A549 (cell line): ENCODE measurements at places on chromosomes 4 and X. TPM values are rescaled to one million over a fixed set of nuclear protein-coding genes. Genes with fewer than 3 reads are reported as not detected.

The EGFL6 gene
- not detected in 3 replicates for polyA plus RNA-seq

The PPEF1 gene
- polyA plus RNA-seq = 1.0 to 1.1 TPM (median 1.0 TPM) in 3 replicates

The HGFAC gene
- polyA plus RNA-seq = 0.20 to 0.25 TPM (median 0.24 TPM) in 3 replicates

The SOWAHB gene
- 0.03 to 0.08 TPM (median 0.04 TPM) in 3 replicates for polyA plus RNA-seq

The CPZ gene
- polyA plus RNA-seq = 0.09 to 0.33 TPM (median 0.21 TPM) in 3 replicates

The CT45A3 gene
- polyA plus RNA-seq = not detected in 3 replicates

The GNRHR gene
- not detected in 3 replicates for polyA plus RNA-seq

The PRR32 gene
- polyA plus RNA-seq = not detected in 3 replicates

The MTHFD2L gene
- polyA plus RNA-seq = 6.3 to 9.0 TPM (median 8.5 TPM) in 3 replicates

The STPG2 gene
- polyA plus RNA-seq = not detected in 3 replicates

The PABPC5 gene
- polyA plus RNA-seq = not detected in 3 replicates

DNA sequence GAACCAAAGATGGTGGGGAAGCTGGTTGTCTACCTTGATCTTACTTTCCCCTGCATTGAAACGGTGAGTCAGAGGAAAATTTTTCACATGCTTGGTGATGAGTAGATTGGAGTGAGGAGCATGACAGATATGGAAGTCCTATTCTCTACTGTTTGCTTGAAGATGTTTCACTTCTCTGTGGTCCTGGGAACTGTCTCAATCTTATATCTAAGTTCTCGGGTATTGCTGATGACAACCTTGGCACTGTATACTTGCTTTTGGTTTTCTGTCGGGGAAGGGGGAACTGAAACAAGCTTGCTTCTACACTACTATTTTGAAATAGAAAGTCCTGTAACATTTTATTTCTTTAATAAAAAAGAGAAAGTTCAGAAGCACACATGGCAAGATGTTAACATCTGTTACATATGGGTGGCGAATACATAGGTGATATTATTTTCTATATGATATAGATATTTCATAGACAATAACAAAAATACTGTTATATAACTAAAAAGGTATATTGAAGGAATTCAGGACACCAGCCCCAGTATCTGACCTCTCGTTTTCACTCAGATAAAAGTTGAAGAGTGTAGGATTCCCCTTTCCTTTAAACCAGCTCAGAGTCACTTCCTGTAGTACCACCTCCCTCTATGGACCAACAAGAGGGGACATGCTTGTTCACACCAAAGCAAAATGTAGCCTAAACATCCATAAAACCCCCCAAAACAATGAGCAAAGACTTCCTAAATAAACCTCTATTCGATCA, 88.8 kb downstream of the FMR1NB start:
- no peak for DNase-seq

- DNase-seq = peak; percentile 70
These were observed at the start of gene MAP3K15 for GRCh38 chrX:19514791-19515614. Gene MAP3K15, minus strand, starts transcription at chrX:19515508. Its CDS starts 247 bp downstream, at chrX:19515261.

DNA sequence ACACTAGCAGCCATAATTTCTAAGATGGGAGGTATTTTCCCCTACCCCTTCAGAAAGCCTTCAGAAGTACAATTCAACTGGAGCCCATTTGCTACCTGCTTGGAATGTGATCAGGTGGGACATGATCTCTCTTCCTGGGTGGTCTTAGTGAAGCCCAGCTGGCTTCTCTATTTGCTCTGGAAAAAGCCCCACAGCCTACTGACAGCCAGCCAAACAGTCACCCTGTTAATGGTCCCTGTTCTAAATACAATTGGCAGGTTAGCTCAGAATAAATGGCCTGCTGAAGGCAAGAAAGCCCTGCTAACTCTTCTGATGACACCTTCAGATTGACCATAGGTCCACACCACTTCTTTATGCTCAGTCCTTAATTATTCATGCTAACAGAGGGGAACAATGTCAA, 39.9 kb downstream of the HS6ST2 start:
- no peak for DNase-seq

GRCh38 chrX:50941638-50942037, 31.1 kb downstream of the BMP15 start:
- peak; percentile 0 for DNase-seq

DNA sequence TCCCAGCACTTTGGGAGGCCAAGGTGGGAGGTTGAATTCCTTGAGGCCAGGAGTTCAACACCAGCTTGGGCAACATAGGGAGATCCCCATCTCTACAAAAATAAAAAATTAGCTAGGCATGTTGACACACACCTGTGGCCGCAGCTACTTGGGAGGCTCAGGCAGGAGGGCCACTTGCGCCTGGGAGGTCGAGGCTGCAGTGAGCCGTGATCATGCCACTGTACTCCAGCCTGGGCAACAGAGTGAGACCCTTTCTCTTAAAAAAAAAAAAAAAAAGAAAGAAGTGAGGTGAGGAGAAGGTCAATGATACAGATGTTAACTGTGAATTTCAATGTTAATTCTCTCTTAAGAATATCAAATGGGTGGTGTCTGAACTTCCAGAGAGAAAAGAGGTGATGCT, 15.1 kb upstream of the AP1S2 start:
- DNase-seq = no peak

DNA sequence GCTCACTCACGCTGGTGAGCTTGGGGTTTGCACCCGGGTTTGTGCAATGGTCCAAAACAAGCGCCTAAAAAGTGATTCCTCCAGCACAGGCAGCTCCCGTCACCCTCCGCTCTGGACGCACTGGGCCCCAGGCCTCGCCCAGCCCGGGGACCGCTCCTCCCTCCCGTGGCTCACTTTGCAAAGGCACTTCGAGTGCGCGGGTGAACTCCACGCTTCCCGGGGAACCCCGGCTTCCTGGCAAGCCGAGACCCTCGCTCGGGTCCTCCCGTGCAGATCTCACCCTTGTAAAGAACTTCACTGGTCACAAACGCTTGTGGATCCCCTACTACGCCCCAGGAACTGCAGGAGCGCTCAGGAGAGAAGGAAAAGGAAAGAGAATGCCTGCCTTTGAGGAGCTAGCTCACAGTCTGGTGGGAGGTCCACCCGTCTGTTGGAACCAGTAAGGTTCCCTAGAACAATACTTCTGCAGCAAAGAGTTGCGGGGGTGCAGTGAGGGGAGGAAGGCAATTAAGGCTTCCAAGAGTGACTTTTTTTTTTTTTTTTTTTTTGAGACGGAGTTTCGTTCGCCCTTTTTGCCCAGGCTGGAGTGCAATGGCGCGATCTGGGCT, at the start of gene CTPS2:
CTPS2 (minus strand) TSS at position 122 of the 608 bp plus-strand sequence. CDS start 9,767 bp downstream, outside the sequence.
- peak; percentile 69 for DNase-seq

DNA sequence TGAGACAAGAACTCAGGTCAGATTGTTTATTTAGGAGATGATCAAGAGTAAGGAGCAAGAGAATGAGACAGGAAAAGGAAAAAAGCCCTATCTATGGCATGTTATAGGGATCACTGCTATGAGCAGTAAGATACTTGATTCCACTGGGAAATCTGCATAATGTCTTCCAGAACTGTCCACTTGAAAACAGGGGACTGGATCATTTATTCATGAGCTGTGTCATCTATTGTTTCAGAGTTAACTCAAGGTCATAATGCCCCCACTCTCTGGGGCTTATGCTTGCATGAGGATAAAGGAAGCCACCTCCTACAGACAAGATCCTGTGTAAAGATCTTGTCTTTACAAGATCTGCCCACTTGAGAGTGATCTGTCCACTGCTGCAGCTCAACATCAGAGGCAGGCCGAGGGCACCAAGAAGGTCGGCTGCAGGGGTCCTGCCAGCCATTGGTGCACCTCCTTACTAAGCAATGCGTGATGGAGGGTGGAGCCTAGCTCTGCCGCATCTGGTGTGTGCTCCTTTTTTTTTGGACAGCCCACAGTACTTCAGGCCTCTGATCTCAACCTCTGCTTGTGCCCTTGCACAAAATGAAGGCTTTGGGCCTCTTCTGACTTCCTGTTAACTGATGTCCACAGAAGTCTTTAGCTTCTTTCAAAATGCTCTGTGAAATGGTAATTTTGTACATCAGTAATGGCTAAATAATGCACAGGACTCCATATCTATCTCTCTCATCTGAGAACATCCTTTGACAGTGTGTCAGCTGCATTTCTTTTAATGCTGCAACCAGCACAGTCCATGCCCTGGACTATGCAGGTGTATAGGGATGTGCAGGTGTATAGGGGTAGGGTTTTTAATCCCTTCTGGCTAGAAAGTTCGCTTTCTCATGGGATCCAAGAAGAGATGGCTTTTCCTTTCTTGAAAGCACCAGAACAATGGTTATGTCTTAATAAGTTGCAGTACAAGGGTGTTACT, 95.9 kb upstream of the TRPC3 start:
- DNase-seq = no peak

GRCh38 chr4:173539986-173540385, 10.0 kb upstream of the HAND2 start:
- DNase-seq = no peak

GRCh38 chrX:91414713-91415112, 19.9 kb upstream of the PABPC5 start:
- no peak for DNase-seq

GRCh38 chr4:173057442-173057841, 111.2 kb upstream of the GALNT7 start:
- no peak for DNase-seq

DNA sequence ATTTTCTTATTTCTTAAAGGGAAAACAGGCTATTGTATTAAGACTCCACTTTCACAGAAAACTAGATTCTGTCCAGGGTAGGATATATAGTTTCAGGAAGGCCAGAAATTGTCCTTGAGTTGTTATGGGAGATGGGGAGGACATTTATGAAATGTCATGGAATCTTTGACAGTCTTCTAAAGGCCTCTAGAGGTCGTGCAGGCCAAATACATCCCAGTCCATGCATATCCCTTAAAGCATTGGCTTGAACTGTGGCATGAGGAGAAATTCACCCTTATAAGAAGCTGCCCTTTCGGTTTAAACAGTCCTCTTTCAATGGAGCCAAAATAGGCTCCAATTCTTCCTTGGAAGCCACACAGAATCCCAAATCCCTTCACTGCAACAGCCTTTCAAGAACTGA, 183.6 kb upstream of the NOCT start:
- DNase-seq = peak; percentile 4

DNA sequence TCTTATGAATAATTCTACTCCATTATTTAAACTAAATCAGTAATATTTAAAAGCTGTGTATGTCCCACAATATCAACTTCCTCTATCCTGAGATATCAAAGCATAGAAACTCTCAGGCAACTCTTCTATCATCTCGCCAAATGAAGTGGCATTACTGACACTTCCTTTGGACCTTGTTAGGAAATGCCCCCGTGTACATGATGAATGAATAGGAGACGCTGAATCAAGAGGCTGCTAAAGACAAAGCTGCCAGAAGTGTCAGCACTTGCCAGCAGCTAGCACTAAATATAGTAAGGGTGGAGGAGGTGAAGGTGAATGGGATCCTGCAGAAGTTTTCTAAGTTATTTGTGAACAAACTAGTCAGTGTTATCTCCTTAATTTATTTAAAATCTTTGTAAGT, 99.5 kb upstream of the BLTP1 start:
- no peak for DNase-seq

- no peak for DNase-seq
These were observed 307.1 kb downstream of the TEX13A start for GRCh38 chrX:104913348-104913747.

GRCh38 chrX:9465380-9466123, 694 bp downstream of the TBL1X start:
- DNase-seq = no peak

GRCh38 chr4:115850799-115851509, 737.5 kb upstream of the NDST4 start:
- DNase-seq = no peak

- DNase-seq = no peak
These were observed 565.8 kb downstream of the GRXCR1 start for GRCh38 chr4:43458293-43458692.

DNA sequence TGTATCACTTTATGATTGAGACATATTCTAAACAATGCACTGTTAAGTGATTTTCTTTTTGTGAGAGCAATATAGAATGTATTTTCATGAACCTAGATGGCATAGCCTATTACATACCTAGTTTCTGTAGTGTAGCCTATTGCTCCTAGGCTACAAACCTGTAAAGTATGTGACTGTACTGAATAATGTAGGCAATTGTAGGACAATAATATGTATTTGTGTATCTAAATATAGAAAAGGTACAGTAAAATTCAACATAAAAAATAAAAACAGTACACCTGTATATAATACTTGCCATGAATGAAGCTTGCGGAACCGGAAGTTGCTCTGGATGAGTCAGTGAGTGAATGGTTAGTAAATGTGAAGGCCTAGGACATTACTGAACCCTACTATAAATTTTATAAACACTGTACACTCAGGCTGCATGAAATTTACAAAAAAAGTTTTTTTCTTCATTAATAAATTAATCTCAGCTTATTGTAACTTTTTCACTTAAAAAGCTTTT, 106.7 kb downstream of the VSIG4 start:
- no peak for DNase-seq

DNA sequence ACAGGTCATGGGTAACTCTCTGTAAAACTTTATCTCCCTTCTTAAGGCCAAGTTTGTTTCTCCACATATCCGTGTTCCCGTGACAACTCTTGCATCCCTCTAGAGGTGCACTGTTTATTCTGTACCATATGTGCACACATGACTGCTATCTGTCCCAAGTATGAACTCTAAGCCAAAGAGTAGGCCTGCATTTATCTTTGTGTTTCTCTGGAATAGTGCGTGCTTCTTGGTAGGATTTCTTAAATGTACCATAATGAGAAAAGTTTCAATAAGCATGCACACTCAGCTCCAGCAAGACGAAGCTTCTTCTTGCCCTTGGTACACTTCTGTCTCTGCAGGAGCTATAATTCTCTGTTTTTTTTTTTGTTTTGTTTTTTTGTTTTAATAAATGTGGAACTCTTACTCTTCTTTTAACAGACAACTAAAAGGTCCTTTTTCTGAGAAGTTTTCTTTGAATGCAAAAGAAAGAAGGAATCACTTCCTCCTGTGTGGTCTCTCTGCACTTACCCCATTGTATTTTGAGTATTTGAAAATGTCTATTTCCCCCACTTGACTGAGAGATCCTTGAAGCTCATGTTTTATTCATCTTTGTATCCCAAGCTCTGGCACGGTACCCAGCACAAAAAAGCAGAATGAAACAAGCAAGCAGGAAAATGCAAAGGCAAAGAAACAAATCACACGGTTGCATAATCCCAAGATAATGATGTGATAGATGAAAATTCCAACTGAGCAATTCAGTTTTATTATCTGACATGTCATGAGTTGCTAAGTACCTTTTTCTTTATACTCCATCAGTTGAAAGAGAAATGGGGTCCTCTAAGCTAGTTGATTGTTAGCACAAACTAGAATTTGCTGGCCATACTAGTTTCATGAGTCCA, 521.9 kb upstream of the BOD1L1 start:
- DNase-seq = no peak

- no peak for DNase-seq
These were observed 616.8 kb downstream of the BCOR start for GRCh38 chrX:39480963-39481362.

- no peak for DNase-seq
These were observed 36.1 kb downstream of the CPLX1 start for GRCh38 chr4:789571-790465.

- DNase-seq = no peak
These were observed 436.0 kb upstream of the INTU start for GRCh38 chr4:127196655-127197352.

- no peak for DNase-seq
These were observed 44.7 kb downstream of the FAM53A start for GRCh38 chr4:1639299-1639868.
